ENCODE measurements at places on chromosomes 6 and 20.

DNA sequence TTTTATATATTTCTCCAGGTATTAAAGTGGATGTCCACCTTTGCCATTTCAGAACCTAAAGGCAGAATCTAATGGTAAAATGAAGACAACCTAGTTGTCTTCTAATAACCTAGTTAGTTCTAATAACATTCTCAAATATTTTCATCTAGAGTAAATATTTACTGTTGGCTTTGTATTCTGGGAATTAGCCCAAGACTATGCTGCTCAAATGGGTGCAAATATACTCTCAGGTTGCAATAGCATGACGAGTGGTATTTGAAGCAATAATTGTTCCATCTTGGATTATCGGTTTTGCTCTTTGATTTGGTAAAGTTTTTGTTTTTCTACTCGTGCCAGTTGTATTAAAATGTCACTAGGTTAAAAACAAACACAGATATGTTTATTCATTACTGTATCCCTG, 21.0 kb upstream of the RSPH4A start:
- DNase-seq: no peak

DNA sequence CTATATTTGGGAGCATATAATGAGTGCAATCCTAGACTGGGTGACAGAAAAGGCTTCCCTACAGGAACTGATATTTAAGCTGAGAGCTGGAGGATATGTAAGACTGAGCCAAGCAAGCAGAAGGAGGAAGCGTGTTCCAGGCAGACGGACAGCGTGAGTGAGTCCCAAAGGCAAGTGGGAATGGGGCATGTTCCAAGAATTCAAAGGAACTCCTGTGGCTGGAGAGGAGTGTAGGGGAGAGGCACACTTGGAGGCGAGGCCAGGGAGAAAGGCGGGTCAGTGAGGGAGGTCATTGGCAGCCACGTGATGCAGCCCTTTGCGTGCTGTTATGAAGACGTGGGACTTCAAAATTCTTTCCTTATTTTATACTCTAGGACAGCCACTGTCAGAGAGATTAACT, 27.9 kb upstream of the SGK1 start:
- DNase-seq: no peak

DNA sequence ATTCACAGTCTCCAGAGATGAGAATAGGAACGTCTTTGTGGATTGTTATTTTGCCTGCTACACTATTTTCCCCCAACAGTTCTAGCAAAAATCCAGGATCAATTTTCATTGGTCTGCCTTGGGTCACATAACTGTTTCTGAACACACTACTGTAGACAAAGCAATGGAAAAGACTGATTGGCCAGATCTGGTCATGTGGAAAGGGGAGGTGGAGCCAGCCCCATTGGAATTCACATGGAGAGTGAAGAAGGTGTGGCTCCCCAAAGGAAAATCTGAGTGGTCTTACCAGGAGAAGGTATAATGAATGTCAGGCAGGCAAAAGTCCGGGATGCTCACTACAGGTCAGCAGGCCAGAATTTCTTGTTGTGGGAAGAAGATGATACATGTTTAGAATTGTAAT, 9.5 kb upstream of the TP53RK start:
- DNase-seq: no peak

DNA sequence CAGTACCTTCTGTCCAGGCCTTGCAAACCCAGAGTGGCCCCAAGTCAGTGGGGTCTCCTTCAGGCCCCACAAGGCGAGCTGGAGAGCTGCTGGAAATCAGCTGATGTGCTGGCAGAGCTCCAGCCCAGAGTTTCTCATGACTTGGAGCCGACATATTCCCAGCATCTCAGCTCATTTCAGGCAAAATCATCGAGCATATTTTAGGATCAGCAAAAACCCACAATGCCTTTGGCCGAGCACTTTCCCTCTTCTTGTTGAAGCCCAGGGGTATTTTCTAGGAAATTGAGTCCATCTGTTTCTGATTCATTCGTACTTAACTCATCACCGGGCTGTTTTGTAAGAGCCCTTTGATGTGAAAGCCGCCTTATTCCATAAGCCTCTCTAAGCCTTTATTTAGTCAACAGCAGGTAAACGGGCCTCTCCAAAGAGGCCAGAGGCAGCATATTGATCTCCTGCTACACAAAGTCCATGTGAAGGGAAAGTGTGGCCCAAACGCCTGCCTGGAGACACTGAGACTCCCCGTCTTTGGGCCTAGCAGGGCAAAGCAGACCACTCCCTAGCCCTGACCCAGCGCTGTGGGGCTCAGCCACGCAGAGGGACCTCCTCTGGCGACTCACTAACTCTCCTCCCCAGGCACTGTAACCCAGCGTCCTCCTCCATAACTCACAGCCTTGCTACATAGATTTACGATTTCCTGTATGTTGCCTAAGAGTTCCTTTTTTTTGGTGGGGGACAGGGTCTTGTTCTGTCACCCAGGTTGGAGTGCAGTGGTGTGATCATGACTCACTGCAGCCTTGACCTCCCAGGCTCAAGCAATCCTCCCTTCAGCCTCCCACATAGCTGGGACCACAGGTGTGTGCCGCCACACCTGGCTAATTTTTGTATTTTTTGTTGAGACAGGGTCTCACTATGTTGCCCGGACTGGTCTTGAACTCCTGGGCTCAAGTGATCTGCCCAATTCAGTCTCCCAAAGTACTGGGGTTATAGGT, 12.1 kb upstream of the C20orf203 start:
- DNase-seq: no peak

- DNase-seq: no peak
Observed at GRCh38 chr6:169229615-169230321, 23.9 kb downstream of the THBS2 start.

GRCh38 chr20:63452821-63453523, 19.5 kb downstream of the KCNQ2 start:
- no peak for DNase-seq

DNA sequence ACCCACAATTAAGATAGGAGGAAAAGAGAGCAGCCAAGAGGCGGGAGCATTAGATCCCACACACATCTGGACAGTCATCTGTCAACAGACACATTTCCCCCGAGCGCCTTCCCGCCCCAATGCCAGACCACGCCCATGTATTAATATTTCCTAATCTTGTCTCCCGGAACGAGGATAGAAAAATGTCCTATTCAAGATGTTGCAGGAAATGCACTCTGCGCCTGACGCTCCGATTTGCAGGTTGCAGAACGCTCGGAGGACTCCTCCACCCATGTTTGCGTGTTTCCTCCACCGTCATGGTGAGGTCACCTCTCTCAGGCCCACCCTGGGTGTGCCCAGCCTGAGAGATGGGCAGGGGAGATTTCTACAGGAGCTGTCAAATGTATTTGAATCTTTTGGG, 215.2 kb downstream of the TAF4 start:
- no peak for DNase-seq

GRCh38 chr6:33589731-33590530, 9.9 kb upstream of the BAK1 start:
- no peak for DNase-seq

- DNase-seq: no peak
Observed at GRCh38 chr6:146912730-146913685, 291.2 kb upstream of the STXBP5 start.

DNA sequence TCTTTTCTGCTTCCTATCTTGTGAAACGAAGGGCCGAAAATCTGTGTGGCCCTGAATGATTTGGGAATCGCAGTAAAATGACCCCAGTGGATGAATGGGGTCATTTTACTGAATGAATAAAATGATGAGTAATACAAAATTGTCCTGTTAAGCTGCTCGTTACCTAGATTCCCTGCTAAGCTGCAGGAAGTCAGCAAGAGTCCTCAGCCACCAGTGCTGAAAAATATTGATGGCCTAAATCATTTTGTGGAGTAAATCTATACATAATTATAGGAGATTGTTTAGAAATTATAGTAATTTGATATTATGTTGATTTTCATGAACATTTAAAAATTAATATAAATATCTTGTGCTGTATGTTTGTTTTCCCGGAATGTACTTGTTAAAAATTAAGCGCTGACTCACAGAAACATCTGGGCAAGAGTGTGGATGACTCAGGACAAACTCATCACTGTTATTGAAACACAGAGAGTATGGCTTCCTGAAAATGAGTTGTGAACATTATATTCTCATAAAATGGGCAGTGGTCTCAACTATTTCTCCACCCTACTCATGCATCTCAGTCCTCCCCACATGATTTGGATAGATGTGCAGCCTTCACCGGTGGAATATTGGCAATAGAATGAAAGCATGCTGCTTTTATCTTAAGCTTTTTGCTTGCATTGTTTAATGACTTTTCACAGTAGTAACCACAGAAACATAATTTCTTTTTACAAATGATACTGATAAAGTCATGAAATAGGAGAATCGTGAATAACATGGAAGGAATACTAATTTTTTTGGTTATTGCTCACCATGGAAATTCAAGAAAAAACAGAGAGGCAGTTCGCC, 36.2 kb upstream of the RGS17 start:
- no peak for DNase-seq

- DNase-seq: no peak
Observed at GRCh38 chr20:62675156-62675876, 33.0 kb downstream of the SLCO4A1 start.

DNA sequence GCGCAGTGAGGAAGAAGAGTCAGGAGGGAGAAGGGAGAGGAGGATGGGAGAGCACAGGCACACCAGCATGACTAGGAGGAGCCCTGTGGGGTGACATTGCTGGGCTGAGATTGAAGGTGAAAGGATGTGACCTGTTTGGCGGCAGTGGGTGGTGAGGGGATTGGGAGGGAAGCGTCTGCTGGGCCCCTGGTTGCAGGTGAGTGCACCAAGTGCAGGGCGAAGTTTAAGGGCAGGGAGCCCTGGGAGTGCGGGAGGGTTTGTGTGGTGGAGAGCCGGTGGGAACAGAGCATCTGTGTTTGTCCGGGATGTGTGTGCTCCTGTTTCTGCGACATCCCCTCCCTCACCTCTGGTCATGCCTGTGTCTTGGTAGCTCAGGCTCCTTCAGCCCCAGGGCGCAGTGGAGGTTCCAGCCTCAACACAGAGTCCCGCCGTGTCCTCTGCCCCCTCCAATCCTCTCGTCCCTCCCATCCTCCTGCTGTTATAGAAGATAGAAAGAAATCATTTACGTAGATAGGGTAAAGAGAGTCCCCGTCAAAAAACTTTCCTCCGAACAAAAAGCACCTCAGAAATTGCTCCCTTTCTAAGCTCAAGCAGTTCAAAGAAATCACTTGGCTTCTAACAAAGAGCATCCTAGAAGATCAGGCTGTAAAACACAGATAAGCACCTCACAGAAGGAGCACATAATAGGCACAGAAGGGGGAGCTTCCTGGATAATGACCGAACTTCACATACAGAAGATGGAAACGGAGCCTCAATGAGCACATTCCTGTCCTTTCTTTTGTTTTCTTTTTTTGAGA, 25.0 kb downstream of the ULBP1 start:
- no peak for DNase-seq

- DNase-seq: no peak
Observed at GRCh38 chr6:40916845-40917244, 122.2 kb downstream of the UNC5CL start.

DNA sequence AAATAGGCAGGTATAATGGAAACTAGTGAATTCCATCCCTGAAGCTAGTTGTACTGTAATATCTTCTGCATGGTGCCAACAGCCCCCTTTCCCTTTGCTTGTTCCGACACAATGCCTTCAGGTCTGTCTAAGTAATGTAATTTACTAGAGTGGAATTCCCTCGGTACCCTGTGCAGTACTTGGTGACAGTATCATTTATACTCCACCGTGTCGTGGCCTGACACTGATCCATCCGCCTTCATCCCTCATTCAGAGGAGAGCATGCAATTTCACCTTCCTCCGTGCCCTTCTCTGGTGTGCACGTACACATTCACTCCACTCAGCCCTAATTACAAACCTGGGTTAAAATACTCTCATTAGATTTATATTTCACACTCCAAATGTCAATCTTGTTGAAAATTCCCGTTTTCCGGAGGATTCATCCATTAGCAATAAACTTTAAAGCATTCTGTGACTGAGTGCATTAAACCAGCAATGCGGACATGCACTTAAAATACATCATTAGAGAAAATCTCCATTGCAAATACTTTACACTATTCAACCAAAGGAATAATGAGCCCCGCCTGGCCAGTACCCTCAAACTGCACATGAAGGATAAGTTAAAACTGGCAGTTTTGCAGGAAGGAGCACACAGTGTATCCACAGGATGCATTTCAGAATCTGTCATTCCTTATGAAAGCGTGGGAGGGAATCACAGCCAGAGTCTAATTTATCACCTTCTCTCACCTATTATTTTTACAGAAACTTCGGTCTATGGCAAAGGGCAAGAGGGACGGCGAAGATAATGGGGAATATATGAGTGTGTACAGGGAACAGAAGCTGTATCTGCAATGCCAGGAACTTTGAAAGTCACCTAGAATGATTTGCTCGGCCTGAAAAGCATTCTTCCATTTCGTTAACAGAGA, 182.5 kb downstream of the GJA10 start:
- no peak for DNase-seq

DNA sequence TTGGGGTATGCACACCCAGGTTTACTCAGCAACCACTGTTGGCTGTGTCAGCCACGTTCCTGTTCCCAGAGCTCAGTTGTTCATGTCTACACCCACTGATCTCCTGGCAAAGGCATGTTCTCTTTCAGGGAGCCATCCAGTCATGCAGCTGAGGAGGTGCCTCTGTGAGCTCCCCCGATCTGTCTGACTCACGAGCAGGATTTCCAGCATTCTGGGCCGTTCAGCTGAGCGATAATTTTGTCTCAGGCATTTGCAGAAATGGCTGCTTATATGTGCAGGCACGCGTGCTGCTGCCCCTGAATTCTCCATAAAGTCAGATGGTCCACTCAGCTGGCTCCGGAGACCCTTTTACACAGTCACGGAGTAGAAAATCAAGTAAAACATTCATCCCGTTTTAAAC, 78.4 kb upstream of the IYD start:
- DNase-seq: no peak

DNA sequence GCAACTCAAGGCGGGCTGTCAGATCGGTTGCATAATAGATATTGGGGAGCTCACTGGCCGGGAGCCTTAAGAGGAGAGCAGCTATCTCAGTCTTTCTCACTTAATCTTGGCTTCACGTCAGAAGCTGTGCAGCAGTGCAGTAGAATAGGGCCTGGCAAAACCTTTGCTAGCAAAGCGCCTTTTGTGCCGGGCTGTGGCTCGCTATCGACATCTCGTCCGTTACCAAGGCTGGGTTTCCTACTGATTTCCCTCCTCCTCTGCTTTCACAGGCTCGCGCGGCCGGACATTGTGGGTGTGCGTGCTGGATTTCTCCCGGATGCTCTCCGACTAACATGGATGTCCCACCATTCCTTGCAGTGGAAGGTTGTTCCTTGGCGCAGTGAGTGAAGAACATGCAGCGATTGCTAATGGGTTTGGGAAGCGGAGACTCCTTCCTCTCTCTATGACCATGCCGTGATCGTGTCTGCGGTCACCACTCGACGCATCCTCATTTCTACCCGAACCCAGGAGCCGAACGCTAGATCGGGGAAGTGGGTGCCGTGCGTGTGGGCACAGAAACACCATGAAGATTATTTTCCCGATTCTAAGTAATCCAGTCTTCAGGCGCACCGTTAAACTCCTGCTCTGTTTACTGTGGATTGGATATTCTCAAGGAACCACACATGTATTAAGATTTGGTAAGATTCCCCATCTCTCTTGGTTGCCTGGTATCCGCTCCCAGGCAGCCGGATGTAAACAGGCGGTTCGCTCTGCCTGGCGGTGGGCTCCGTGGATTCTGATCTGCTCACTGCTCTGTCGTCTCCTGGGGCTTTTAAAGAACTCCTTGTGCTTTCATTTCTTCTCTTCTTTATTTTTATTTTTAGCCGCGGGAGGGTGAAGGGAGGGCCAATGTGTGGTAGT, 5.5 kb downstream of the GRIK2 start:
- no peak for DNase-seq

Measured in effector memory CD4-positive, alpha-beta T cell (primary cell).